ENCODE measurements at places on chromosomes 1 and 21.

DNA sequence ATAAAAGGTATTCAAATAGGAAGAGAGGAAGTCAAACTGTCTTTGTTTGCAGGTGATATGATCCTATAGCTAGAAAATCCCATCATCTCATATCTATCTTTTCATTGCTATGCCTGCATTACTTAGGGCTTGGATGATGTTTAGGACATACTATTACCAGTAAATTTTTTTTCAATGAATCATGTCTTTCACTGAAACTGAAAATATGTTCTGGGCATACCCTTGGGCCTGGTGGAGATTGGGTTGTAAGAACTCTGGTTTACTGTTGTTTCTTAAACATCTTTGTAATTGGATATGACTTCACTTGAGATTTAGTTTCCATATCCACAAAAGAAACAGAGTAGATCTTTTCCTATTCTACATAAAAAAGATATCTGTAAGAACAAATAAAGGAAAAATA, 502.2 kb upstream of the PRMT6 start:
- DNase-seq, result no peak

DNA sequence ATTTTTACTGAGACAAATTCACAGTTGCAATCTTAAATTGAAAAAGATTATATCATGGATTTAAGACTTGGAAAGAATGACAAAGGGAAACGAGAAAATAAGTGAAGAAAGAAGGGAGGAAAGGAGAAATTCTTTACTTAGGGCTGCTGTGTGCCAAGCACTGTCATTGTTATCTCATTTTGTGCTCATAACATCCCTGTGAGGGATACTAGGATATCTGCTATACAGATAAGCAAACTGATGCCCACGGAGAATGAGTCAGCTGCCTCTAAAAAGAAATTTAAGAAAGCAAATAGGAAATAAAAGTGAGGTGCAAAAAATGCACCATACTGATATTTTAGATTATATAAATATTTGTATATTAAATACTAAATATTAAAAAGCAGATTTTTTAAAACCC, 183.6 kb upstream of the NR5A2 start:
- no peak for DNase-seq

GRCh38 chr1:2300851-2301606, 72.9 kb downstream of the SKI start:
- peak; percentile 95 for DNase-seq

GRCh38 chr1:30842697-30843354, 65.7 kb downstream of the SDC3 start:
- DNase-seq, result no peak

DNA sequence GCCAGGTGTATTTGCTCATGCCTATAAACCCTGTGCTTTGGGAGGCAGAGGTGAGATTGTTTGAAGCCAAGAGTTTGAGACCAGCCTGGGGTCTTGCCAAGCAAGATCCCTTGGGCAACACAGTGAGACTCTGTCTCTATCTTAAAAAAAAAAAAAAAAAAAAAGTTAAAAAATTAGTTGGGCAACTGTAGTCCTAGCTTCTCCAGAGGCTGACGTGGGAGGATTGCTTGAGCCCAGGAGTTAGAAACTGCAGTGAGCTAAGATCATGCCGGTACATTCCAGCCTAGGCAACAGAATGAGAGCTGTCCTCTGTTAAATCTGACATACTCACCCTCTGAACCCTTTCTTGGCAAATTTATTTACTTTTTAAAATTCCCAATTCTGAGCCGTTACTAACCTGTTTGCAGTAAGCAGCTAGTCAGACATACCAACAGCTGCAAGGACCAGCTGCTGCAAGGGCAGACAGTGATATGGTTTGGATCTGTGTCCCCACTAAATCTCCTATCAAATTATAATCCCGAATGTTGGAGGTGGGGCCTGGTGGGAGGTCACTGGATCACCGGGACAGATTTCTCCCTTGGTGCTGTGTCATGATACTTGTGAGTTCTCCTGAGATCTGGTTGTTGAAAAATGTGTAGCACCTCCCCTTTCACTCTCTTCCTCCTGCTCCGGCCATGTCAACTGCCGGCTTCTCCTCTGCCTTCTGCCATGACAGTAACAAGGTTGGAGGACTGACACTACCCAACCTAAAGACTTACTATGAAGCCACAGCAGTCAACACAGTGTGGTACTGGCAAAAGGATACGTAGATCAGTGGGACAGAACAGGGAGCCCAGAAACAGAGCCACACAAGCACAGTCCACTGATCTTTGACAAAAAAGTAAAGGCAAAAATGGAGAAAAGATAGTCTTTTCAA, 10.6 kb downstream of the PARP1 start:
- no peak for DNase-seq

DNA sequence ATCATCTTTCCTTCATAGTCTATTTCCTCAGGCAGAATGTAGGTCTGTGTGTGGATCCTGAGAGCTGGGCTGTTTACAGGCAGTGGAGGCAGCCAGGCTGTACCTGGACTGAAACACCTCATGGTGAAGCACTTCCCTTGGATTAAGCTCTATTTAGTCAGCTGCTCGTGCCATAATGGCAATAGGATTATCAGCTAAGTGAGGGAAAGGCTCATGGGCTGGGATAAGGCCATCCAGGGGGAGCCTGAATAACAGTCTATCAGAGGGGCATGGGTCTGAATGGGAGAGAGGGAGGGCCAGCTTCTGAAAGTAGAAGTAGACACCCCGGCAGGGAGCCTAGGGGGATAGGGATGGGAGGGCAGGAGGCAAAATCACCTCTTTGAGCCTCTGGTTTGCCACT, 8.3 kb downstream of the RNASEL start:
- DNase-seq, result no peak

GRCh38 chr1:230878591-230878990, 10.3 kb upstream of the C1orf198 start:
- no peak for DNase-seq

DNA sequence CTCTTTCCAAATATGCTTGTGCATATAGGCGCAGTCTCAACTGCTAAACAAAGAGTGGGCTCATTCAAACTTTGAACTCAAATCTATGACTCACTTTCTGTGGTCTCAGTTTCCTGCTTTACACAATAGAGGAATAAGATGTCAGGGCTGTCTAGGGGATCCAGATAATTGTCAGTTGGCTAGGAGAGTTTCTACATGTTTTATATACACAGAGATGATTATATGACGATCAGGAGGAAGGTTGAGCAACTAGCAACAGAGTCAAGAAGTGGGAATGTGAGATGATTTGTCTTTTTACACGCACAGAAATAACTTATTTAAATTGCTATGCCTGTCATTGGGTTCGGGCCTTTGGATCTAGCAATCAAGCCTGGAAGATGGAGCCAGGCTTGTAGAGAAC, 299.4 kb upstream of the LYPLAL1 start:
- no peak for DNase-seq

DNA sequence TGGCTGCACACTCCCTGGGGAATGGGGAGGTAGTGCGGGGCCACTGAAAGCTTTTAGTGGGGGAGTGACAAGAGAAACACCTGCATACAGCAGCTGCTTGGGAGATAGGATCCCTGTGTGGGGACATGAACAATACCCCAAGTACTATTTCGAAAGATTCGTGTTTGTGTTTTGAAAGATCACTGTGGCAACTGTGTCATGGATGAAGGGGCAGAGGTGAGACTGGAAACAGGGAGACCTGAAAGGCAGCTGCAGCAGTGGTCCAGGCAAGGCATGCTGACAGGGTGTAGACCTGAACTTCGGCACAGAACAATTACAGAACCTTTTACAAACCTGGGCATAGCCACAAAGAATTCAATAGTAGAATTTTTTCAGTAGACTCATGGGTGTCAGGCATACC, 32.9 kb downstream of the TENT5C start:
- no peak for DNase-seq

- DNase-seq, result no peak
Observed at GRCh38 chr21:35559128-35559828, 501.0 kb downstream of the SETD4 start.

- no peak for DNase-seq
Observed at GRCh38 chr1:910311-910880, 13.3 kb upstream of the SAMD11 start.

DNA sequence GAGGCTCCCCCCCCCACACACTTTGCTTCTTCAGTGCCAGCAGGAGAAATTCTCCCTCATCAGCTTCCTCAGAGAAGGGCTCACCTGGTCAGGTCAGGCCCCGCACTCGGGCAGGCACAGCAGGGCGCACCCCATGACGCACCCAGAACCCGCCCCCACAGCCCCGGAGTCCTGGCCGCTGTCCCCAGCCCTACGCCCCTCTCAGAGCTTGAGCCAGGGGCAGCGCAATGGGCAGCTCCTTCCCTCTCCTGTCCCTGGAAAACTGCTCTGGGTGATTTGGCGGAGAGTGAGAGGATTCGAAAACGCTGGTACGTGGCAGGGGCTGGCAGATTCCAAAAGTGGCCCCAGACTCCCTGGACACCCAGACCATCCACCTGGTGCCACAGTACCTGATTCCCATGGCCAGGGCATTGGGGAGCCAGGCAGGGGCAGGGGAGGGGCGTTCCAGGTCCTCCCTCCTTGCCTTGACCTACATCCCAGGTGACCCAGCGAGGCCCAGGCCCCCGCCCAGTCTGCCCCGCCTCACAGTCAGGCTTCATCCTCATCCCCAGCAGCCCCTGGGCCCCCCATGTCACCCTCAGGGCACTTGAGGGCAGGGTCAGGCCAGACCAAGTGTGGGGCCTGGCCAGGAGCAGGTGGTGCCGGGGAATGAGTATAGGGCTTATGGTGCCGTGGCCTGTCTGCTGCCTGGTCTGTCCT, 23.7 kb downstream of the RRP1 start:
- DNase-seq, result no peak

DNA sequence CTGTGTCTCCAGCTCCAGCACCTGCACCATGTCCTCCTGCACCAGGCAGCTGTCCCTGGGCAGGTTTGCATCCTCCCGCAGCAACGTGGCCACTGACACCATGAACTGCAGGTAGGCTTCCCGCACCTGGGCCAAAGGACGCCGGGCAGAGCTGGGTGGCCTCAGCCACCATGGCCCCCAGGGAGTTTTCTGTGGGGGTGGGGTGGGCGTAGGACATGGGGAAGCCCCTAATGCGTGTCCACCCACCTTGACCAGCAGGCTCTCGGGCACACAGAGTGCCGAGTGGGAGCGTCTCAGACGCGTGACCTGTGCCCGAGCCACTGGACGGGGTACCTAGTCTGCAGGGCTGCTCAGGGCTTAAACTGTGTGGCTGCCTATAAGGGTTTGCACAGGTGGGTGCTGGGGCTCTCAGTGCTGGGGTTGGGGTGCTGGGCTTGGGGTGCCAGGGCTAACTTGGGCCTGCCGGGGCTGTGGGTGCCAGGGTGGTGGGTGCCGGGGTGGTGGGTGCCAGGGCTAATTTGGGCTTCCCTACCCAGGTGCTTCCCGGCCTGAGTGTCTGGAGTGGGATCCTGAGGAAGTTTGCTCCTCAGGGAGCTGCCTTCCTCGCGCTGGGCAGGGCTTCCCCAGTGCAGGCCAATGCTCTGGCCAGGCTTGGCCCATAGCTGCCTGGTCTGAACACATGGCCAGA, 17.7 kb downstream of the PRXL2B start:
- DNase-seq, result no peak

GRCh38 chr1:63214553-63214952, 107.8 kb upstream of the FOXD3 start:
- DNase-seq, result no peak

- DNase-seq, result no peak
Observed at GRCh38 chr1:200887772-200888348, 6.8 kb upstream of the INAVA start.

DNA sequence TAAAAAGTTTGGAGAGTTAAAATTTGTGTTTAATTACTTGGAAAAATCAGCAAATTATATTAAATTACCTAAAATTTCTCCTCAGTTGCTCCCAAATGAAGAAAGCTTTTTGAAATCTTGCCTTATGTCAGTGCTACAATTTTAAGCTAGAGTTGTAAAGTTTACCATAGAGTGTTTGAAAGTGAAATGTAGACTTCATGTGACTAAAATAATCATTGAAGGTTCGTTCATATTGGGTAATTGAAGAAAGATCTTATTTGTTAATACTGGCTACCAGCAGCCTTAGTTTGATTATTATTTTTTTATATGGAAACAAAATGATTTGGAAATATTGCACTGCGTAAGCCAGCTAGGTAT, 4.4 kb downstream of the DYRK1A start:
- no peak for DNase-seq

GRCh38 chr1:219566951-219567947, 45.7 kb downstream of the ZC3H11B start:
- no peak for DNase-seq

DNA sequence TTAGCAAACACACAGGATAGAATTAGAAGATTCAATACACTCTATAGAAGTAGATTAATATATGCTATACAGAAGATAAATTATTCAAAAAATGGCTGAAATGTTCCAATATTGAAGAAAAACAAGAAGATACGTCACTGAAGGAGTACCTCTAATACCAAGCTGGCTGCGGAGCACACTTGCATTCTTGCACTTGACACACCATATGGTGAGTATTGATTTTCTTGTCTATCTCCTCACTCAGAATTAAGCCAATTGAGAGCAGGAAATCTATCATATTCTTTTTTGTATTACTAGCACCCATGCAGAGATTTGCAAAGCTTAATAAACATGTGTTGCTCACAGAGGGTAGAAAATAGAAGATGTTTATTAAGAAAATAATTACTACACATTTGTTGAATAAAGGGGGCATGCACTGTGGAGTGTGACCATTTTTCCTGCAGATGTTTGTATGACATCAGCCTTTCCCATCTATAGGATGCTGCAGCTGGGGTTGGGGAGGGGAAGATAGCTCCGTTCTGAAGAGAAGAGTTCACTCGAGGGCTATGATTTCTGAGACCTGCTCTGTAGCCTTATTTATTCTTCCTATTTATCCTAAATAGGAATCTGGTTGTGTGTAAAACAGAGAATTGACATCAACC, 318.1 kb downstream of the HHIPL2 start:
- no peak for DNase-seq

DNA sequence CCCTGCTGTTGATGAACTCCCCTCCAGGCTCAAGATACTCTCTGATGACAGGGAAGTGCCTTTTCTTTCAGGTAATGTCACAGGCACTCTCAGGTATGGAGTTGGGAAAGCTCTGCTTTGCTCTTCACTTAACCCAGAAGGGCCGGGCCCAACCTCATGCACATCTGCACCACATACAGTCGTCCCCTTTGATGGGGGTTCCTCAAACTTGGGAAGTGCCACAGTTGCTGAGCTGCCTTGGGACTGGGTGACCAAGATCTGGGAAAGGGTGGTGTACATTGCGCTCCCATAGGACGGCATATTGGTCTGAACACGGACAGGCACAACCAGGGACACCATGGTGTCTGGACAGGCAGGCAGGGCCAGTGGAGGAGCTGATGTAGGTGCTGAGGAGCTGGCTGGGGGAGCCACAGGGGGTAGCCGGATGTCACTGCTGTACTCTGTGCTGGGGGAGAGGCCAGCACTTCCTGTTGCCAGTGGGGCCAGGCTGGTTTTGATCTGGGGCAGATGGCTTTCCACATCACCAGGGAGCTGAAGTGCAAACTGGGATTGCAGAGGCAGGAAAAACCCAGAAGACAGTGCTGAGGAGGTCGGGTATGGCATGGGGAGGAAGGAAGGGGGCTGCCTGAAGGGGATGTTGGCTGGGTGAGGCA, 96.2 kb upstream of the EDN2 start:
- DNase-seq, result peak; percentile 9

- DNase-seq, result no peak
Observed at GRCh38 chr1:11441211-11441952, 37.6 kb upstream of the DISP3 start.

- DNase-seq, result no peak
Observed at GRCh38 chr1:153238527-153238926, 21.0 kb upstream of the LORICRIN start.

Data from activated CD4-positive, alpha-beta memory T cell treated with anti-CD3 and anti-CD28 coated beads, Interleukin-2, amount 10 ng/mL, durations not matched to agents 7 days and 5 days (primary cell).